Adipocyte (in vitro differentiated cells): ENCODE measurements at places on chromosomes 6 and 20.

GRCh38 chr6:31634131-31634530 lies 13.6 kb downstream of the PRRC2A start:
- no peak for DNase-seq

DNA sequence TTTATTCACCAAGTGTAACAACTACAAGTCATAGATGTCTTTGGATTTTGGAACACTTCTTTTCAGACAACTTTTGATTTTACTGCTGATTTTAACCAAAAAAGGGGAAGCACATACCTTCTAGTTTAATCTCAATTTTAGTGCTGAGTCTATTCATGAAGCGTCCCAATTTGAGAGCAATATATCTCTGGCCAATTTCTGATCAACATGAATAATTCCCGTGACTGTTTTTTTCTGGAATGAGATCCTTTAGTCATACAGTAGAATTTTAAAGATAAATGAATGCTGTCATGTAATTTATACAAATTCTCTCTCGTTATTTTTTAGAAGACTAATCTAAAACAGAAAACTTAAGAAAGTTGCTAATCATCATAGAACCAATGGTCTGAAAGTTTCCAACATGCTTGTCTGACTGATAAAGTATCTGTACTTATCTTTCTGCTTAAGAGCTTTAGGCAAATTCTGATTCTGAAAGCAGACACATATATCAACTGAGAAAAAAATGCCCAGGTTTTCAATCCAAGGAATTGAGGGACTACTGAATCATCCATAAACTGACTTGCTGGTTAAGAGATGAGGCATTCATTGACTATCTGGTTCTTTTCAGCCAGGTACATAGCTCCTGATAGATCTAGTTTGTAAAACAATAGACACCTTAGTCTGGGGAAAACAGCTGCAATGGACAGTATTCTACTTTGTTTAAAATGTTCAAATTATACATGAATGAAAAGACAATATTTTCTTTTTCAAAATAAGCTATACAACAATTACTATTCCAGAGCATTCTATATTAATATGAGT lies 657.5 kb downstream of the RFPL4B start:
- no peak for DNase-seq

GRCh38 chr6:170127151-170127550 lies 163.7 kb downstream of the DLL1 start:
- no peak for DNase-seq

DNA sequence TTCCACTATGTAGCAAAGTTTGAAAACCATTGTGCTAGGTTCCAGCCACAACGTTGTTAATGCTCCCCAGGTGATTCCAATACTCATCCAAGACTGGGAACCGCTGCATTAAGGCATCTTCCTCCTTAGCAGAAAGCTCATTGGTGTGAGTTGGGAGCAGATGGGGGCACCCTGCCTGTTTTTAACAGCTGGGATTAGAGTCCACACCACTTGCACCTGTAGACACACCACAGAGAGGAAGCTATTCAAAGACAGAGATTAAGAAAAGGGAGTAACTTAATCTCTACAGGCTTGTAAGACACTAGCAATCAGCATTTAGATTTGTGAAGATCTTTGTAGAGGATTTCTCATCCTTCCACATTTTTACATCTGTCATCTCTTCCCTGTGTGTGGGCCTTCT lies 333.9 kb upstream of the SOX4 start:
- DNase-seq: no peak

- DNase-seq: peak; percentile 82
These were observed 3.4 kb upstream of the TUBB2B start for GRCh38 chr6:3230900-3231246.

- DNase-seq: no peak
These were observed 1.4 kb upstream of the AAR2 start for GRCh38 chr20:36234771-36235320.

GRCh38 chr6:31765910-31766794 lies 3.7 kb downstream of the SAPCD1 start:
- DNase-seq: peak; percentile 38

GRCh38 chr6:170223718-170224693 lies 66.9 kb downstream of the DLL1 start:
- no peak for DNase-seq

GRCh38 chr6:63259153-63259552 lies 47.9 kb downstream of the FKBP1C start:
- DNase-seq: no peak

DNA sequence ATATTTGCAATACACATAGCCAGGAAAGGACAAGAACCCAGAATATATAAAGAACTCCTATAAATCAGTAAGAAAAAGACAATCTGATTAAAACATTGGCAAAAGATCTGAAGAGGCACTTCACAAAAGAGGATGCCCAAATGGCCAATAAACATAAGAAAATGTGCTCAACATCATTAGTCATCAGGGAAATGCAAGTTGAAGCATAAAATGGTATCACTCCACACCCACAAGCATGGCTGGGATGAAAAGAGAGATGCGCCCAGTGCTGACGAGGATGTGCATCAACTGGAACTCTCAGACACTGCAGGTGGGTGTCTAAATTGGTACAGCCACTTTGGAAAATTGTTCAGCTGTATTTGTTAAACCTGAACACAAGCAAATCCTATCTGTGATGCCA lies 42.4 kb upstream of the MLN start:
- no peak for DNase-seq

DNA sequence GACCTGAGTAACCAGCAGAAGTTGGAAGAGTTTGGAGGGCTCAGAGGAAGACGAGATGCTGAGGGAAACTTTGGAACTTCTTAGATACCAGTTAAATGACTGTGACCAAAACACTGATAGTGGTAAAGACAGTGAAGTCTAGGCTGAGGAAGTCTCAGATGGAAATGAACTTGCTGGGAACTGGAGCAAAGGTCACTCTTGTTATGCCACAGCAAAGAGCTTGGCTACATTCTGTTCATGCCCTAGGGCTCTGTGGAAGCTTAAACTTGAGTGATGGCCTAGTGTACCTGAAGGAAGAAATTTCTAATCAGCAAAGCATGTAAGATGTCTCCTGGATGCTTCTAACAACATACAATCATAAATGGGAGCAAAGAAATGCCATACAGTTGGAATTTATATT lies 24.7 kb downstream of the WDR27 start:
- DNase-seq: peak; percentile 1

DNA sequence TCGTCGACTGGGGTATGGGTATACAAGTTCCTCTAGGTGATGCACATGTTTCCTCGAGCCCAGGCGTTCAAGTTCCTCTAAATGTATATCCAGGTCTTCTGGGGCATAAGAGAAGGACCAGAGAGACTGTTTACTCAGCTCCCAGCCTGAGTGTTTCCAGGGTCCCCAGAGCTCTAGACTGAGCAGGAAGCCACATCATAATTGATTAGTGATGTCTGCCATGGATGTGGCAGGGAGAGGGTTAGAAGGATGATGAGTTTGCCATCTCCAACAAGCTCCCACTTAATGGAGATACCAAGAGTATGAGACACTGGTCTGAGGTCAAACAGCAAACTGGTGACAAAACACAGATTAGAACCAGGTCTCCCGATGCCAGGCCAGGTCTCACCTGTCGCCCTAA lies 74.8 kb downstream of the PREX1 start:
- no peak for DNase-seq

DNA sequence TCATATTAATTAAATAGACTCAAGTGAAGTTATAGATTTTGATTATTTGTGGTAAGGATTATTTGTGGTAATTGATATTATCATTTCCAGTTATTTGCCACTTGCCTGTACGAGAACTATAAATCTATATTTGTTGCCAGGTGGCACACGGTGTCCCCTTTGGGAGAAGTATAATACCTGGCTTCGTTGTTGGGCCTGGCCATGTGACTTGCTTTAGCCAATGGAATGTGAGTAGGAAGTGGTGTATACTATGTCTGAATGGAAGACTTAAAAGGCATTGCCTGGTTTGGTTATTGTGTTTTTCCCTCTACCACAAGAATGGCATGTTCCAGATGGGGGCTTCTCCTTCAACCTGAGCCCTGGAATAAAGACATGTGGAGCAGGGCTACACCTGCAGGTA lies 228.1 kb downstream of the CDC5L start:
- DNase-seq: no peak

DNA sequence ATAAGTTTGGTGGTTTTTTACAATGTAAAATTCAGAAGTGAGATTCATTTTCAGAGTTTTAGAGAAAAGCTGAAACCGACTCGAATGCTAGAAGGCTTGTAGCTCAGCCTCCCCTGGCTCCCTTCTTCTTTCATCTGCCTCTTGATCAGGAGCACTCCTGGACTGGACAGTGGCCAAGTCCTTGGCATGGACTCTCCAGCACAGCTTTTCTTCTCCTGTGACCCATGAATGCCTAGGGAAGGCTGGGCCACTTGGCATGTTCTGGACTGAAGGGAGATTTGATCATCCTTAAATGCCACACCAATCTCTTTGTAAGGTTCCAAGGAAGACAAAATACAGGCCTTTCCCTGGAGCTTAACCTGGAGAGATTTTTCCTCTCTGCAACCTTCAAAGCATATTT lies 384.0 kb upstream of the SASH1 start:
- DNase-seq: peak; percentile 20

- DNase-seq: no peak
These were observed 55.1 kb upstream of the CEP162 start for GRCh38 chr6:84282550-84282949.

GRCh38 chr6:25042036-25042521 lies 106.3 kb upstream of the RIPOR2 start:
- no peak for DNase-seq

DNA sequence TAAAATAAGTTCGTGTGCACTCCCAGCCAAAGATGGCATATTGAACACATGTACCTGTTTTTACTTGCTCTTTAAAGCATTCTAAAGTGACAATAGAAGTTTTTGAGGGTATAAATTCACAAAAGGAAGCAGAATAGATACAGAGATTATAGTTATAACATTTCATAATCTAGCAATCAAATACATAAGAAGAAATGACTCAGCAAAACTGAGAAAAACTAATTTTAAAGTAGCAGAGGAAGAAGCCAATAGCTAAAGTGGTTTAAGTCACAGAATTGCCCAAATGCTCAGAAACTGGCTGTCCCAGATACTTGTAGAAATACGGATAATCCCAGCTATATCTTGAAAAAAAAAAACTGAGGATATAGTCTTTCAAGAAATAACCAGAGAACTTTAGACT lies 49.2 kb upstream of the TBC1D32 start:
- peak; percentile 10 for DNase-seq
